ENCODE measurements at places on chromosomes 4 and X.

- DNase-seq = no peak
These were observed 28.2 kb downstream of the NELFA start for GRCh38 chr4:1980561-1981041.

DNA sequence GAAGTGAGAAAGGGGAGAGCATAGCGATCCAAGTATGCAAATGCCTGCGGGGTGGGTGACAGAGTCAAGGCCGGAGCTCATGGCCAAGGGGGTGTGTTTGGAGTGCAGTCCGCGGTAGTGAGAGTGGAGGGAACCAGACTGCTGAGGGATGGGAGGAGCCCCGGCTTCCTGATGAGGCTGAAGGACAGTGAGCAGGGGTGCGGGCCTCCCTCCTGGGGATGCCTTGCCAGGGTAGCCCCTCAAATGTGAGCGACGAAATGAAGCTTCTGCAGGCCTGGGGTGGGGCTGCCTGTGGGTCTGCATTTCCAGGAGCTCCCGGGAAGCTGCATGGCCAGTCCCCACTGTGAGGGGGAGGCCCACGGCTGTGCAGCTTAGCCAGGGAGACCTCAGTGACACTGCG, 45.0 kb downstream of the PSAPL1 start:
- no peak for DNase-seq

DNA sequence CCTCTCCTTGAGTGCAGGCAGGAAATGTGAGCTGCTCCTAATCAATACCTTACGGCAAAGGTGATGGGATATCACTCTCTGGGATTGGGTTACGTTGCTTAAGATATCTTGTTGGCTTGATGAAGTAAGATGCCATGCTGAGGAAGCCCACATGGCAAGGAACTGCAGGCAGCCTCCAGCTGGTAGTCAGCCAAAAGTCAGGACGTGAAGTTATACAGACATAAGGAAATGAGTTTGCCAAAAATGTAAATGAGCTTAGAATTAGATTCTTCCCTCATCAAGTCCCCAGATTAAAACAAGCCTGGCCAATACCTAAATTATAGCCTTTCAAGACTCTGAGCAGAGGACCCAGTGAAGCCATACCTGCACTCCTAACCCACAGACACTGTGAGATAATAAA, 155.0 kb downstream of the QDPR start:
- DNase-seq = no peak

DNA sequence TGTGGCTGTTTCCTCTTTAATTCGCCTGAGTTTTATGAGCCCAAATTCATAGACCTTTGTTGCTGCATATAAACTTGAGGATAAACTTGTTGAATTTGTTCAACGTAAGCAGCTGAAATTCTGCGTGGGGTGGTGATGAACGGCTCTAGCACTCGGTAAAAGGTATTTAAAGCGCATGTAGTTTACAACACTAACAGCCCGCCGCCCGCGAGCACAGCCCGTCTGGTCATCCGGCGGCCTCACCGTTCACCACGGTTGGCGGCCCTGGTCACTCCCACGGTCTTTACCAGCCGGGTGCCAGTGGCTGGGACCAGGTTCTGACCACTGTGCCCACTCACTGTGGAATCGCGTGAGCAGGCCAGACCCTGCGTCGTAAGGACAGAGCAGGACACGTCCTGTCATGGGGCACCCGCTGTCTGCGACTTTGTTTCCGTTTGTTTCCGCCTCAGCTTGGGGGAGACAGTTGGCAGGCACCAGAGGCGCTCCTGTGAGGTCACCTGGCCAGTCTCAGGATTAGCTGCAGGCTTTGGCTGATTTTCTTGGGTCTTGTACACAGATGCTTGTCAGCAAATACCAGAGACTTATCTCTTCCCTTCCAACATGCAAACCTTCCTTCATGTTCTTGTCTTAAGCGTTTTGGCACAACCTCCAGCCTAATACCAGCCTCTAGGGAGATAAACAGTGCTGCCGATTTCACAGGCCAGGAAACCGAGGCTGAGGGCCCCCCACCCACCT, 36.8 kb upstream of the SPON2 start:
- no peak for DNase-seq

DNA sequence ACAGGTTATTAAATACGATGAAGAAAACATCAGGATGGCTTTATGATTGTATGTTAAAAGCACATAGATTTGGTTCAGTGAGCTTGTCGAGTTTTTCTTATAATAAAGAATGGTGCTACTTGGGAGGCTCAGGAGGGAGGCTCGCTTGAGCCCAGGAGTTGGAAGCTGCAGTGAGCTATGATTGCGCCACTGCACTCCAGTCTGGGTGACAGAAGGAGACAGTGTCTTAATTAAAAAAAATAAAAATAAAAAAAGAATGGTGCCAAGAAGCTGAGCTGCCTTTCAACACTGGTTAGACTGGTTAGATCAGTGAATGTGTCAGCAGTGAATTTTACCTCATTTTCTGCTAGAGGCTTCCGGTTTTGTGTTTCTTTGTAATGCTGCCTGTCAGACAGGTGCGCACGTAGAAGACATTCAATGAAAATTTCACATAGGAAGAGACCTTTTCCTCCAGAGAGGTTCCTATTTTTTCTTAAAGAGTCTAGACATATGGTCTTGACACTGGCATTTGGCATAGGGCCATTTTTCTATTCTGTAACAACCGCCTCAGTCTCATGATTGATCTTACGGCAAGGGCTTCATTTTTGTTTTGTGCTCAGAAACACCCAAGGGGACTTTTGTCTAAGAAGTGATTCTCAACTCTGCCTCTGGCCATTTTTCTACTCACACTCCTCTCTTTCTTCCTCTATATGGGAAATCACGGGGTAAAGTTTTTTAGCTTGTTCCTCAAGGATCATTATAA, 15.0 kb upstream of the ARSF start:
- no peak for DNase-seq

DNA sequence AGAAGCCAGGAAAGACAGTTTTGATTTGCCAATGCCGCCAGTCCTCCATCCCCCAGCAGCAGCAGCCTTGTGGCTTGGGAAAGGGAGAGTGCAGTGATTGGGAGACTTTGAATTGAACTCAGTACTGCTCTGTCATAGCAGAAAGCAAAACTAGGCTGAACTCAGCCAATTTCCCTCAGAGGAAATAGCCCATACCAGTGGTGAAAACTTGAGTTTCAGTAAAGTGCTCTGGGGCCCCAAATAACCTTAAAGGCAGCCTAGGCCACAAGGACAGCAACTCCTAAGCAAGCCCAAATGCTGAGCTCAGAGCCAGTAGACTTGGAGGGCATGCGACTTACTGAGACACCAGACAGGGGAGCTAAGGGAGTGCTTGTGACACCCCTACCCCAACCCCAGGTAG, 2.0 kb upstream of the PROM1 start:
- no peak for DNase-seq

- DNase-seq = no peak
These were observed 257.4 kb upstream of the AGA start for GRCh38 chr4:177699365-177700213.

DNA sequence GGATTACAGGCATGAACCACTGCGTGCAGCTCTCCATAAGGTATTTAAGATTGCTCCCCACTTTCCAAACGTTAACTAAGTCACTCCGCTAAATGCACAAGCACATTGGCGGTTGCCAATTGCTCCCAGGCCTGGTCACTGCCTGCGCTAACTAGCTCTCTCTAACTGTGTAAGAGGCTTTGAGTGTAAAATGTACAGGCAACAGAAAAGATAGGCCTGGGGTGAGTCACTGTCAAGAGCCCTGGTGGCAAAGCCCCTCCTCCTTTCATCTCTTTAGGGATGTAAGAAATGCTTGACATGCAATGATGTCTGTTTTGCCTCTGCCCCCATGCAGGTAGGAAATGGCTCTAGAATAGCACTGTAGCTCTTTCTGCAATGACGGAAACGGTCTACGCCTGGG, 329.7 kb upstream of the GATB start:
- DNase-seq = no peak

GRCh38 chr4:177511611-177512010, 69.4 kb upstream of the AGA start:
- DNase-seq = peak; percentile 35

GRCh38 chr4:10622728-10623127, 61.8 kb downstream of the CLNK start:
- DNase-seq = no peak

- no peak for DNase-seq
These were observed 3.9 kb downstream of the LOC101059915 start for GRCh38 chrX:71671043-71671780.

GRCh38 chr4:15963001-15963451, at the start of gene FGFBP2:
Gene FGFBP2 (minus strand): TSS chr4:15963175. CDS start chr4:15963129, 46 bp downstream.
- no peak for DNase-seq

- no peak for DNase-seq
These were observed 137.8 kb upstream of the TBC1D9 start for GRCh38 chr4:140893939-140894338.

- no peak for DNase-seq
These were observed 4.6 kb upstream of the ZNF185 start for GRCh38 chrX:152892999-152893891.

DNA sequence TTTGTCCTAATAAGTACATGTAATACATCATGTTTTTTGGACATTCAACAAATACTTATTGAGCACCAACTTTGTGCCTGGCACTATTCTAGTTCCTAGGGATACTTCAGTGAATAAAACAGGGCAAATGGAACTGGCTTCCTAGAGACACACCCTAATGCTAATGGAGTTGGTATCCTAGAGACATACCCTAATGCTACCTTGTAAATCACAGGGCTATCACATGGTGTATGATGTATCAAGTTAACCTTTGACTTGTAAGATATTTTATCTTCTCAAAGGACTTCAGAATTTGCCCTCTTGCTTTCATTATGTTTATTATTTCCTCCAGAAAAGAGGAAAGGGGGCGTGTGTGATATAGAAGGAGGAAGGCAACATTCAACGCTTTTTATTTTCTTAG, 10.1 kb downstream of the GK start:
- no peak for DNase-seq

- no peak for DNase-seq
These were observed 332.5 kb upstream of the ZFP42 start for GRCh38 chr4:187663076-187663475.

GRCh38 chr4:176971576-176972115, 178.9 kb upstream of the VEGFC start:
- no peak for DNase-seq

DNA sequence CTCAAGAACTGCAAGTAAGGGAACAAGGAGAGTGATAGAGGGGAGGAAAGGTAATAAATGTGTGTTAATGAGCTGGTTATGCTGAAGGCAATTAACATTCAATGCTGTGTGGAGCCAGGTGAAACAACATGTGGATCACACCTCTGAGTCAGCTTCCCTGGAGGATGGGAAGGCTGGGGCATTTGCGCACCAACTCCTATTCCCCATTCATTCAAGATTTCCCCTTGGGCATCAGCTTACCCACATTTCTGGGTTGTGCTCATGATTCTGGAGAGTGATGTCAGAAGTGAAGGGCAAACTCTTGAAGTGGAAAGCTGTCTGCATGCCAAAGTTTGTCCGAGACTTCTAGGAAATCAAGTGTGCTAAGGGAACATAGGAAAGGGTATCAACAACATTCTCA, 461.4 kb downstream of the MID1IP1 start:
- DNase-seq = no peak

- DNase-seq = no peak
These were observed 675.6 kb upstream of the FTHL17 start for GRCh38 chrX:31747411-31747810.

- DNase-seq = no peak
These were observed 110.4 kb downstream of the RPA4 start for GRCh38 chrX:96994093-96994492.

DNA sequence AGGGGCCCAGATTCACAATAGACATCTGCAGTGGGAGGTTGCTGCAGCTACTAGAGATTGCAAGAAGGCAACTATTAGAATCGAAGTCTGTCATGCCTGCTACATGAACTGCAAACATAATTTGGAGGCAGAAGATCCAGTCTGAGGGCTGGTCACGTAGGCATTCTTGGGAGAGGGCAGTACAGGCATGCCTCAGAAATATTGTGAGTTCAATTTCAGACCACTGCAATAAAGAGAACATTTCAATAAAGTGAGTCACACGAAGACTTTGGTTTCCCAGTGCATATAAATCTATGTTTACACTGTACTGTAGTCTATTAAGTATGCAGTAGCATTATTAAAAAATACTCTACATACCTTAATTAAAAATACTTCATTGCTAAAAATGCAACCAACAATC, 585.8 kb upstream of the FAT1 start:
- no peak for DNase-seq

DNA sequence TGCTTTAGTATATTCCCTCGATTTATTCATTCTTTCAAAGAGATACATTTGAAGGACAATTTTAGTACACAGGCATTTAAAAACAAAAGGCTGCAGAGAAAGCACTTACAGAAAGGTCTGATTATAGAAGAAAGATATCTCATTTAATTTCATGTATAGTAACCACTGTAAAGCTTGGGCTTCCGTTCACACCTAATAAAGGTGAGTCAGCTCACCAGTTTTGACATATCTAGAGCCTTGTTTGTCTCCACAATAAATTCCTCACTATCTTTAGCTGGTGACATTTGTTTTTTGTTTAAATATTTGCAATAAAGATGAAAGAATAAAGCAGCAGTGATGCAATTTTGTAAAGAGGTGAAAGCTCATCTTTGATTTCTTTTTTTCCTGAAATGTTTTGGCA, 1.1 kb upstream of the EPHA5 start:
- DNase-seq = no peak

DNA sequence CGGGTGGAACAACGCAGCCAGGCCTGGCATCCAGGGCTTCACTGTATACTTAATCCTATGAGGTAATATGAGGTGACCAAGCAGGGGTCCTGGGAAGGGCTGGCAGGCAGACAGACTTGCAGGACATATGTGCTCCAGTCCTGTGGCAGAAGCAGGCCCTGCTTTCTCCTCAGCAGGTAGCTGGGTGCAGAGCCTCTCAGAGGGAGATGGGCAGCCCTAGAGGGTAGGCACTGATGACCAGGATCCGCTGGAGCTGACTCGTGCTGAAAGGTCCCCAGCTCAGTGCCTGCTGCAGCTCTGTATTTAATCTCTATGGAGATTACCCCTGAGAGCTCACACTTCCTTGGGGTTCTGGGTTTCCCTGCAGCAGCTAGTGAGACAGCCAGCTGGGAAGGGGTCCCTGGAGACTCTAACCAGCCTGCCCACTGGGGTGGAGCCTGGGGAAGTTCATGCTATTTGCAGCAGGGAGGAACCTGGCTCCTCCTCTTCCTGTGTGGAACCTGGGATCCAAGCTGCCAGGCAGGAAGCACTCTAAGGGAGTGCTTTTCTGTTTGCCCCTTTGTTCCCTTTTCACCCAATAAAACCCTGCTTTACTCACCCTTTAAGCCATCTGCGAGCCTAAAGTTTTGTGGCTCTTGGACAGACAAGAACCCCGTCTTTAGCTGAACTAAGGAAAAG, 339.2 kb downstream of the DCAF12L2 start:
- no peak for DNase-seq

- peak; percentile 0 for DNase-seq
These were observed 658.5 kb downstream of the DACH2 start for GRCh38 chrX:86806786-86807185.

- DNase-seq = no peak
These were observed 39.2 kb upstream of the MSX1 start for GRCh38 chr4:4820261-4820660.

GRCh38 chr4:146255463-146255862, 41.1 kb downstream of the REELD1 start:
- no peak for DNase-seq
